ENCODE measurements at places on chromosomes 4 and X.

GRCh38 chr4:55382488-55383003 lies 13.2 kb upstream of the TMEM165 start:
- no peak for DNase-seq

GRCh38 chr4:85769009-85769408 lies 294.1 kb downstream of the ARHGAP24 start:
- DNase-seq, result no peak

DNA sequence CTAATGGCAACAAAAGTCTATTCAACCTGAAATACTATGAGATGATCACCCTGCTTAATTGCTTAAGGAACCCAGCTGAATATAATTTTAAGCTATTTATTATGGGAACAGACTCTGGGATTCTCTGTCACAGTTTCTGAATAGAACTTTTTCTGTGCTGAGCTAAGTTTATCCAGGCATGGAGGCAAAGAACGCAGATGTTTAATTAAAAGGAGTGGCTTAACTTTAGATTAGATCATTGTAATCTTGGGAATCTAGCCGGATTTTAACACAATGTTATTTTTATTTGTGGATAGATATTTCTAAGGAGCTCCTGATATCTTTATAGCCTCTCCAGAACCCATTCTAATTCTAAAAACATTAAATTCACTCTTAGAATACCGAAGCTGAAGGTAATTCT lies 353.4 kb downstream of the STIM2 start:
- no peak for DNase-seq

DNA sequence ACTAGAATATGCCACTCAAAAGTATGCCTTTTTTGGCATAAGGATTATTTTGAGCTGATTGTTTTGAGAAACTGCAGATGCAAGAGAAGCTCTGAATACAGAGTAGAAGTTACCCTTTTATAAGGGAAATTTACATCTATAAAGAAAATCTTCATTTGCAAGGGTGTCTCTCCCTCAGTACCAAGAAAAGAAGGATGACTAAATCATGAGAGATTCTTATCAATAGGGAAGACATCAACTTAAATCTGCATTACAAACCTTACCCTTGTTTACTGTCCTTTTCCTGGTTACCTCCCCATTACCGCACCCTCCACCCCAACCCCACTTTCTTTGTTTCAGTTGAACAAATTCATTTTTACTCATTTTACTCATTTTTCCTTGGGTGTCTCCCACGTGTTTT lies 62.5 kb downstream of the RLIM start:
- DNase-seq, result no peak

- DNase-seq, result no peak
Observed at GRCh38 chr4:141140391-141141200, 7.3 kb upstream of the RNF150 start.

- DNase-seq, result no peak
Observed at GRCh38 chr4:136741468-136741867, 790.8 kb downstream of the PCDH18 start.

- DNase-seq, result no peak
Observed at GRCh38 chr4:24650849-24651640, 66.7 kb upstream of the DHX15 start.

GRCh38 chr4:181078196-181078595 lies 1165.0 kb upstream of the TENM3 start:
- no peak for DNase-seq

DNA sequence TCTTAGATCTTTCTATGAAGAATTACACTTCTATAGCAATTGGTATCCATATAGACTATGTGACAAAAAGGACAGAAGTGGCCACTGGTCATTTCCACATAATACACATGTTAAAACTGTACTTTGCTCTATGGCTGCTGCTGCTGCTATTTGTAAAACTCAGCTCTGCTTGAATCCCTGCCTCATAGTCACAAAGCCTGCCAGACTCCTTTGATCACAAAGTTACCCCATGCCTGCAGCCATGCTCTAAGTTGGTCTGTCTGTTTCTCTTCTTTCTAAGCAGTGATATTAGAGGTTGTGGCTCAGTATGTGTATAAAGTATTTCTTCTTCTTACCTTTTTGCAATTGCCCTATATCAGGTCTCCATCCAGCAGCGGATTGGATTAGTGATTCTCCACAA lies 210.9 kb downstream of the GRID2 start:
- DNase-seq, result no peak

DNA sequence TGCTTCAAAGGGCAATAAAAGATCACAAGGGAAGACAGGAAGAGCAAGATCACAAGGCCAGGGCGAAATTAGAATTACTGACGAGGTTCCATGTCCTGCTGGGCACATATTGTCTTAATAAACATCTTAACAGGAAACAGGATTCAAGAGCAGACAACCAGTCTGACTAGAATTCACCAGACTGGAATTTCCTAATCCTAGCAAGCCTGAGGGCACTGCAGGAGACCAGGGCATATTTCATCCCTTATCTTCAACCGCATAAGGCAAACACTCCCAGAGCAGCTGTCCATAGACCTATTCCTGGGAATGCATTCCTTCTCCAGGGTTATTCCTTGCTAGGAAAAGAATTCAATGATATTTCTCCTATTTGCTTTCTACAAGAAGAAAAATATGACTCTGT lies 12.4 kb upstream of the TDO2 start:
- DNase-seq, result no peak

DNA sequence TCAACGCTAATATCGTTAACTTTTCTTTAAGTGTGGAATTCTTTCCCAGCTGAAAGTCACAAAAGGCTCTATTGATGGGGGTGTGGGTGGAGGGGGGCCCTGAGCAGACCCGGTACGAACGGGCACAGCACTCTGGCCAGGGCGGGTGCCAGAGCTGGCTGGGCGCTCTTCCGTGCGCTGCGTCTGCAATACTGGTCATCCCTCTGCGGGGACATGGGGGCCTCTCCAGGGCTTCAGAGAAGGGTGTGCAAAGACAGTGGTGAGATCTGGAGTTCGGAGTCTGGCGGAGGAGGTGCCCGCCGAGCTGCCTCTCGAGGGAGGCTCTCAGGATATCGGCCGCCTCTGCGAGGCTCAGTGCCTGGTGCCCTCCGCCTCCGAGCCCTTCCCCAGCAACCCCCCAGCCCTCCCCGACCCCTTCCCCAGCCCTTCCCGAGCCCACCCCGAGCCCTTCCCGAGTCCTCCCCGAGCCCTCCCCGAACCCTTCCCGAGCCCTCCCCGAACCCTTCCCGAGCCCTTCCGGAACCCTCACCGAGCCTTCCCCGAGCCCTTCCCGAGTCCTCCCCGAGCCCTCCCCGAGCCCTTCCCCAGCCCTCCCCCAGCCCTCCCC lies 34.3 kb downstream of the FGFRL1 start:
- no peak for DNase-seq

DNA sequence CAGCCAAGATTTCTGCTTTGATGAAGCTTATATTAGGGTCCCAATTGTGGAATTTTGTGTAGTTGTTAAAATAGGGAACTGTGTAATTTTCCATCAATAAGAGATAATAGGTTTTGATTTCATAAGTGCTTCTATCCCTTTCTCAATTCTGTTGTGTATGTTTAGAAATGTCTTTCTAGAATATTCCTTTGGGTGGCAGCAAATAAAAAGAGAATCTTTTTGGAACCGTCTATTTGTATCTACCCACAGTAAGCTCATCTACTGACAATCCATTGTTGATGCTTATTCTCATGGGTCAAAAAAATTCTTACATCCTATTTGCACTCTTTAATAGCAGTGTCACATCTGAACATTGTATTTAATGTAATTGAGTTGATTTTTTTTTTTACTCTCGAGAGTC lies 61.7 kb downstream of the TMA16 start:
- DNase-seq, result no peak

DNA sequence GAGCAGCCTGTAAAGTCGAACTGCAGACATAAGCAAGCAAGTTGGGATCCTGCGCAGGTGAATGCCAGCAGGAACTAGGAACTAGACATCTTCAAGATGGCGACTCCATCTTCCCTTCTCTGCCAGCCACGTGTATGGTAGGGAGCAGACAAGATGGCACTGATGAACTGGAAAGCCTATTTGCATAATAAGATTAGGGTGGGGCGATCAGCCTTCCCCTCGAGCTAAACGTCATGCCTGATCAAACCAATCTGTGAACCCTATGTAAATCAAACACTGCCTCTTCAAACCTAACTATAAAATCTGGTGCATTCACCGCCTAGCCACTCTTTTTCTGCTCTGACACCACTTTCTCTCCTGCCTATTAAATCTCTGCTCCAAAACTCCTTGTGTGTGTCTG lies 28.1 kb upstream of the LGI2 start:
- DNase-seq, result no peak

DNA sequence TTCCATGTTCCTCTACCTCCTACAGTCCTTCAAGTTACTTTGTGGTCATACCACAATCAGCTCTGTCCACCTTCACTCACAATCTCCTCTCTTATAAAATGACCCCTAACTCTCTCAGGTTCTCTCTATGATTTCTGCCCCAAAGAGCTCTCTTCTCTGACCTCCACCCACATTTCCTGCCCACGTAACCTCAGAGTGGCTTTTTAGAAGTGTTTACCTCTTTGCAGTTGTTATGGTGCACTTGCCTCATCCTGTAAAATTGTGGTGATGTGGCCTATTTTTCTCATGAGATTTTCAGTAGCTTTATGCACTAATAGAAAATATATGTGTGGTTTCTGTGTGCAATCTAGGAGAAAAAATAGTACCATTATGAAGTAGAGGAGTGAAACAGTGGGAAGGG lies 215.8 kb downstream of the PACRGL start:
- no peak for DNase-seq

GRCh38 chr4:119151161-119151560 lies 15.5 kb downstream of the MYOZ2 start:
- no peak for DNase-seq

GRCh38 chr4:127771535-127772275 lies 10.4 kb upstream of the HSPA4L start:
- DNase-seq, result no peak

DNA sequence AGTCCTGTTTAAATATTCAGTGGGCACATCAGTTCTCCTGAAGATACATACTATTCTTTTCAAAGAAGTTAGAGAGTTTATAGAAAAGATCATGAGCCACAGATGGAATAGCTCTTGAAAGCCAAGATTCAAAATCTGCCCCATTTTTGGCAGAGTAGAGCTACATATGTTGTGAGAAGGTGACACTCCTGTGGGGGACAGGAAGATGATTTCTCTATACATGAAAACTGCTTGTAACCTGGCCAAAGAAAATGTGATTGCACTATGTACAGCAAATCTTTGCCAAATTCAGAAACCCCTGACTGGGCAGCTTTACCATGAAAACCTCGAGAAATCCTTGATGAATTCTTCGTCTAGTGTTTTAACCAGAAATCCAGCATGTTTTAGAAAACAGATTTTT lies 44.9 kb downstream of the GPM6A start:
- DNase-seq, result no peak

DNA sequence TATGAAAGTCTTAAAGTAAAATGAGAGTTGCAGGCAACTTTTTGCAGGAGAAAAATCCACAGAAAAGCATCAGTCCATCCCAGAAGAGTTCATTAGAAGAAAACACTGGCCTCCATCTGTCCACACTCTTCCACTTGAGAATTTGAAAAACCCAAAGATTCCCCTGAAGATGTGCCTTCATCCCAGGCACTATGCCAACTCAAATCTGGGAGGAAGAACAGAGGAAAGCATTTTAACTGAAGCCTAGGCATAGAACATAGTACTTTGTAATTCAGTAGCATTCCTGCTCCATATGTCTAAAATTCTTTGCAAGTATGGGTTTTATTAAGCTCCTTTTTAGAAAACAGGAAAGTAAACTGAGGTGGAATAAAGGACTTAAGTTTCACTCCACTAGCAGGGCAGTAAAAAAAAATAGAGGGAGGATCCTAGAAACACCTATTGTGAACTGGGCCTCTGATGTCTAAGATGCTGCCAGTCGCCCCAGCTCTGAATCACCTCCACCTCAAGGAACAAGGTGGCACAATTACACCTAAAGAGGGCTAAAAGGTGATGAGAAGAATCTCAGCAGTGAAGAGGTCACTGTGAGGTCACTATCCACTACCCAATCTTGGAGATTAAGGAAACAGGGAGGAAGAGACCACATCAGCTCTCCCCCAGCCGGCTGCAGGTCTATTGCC lies 141.9 kb upstream of the FAM241A start:
- DNase-seq, result no peak

- DNase-seq, result no peak
Observed at GRCh38 chr4:41432881-41433280, 105.1 kb upstream of the LIMCH1 start.

GRCh38 chr4:181976764-181977163 lies 266.4 kb upstream of the TENM3 start:
- no peak for DNase-seq

DNA sequence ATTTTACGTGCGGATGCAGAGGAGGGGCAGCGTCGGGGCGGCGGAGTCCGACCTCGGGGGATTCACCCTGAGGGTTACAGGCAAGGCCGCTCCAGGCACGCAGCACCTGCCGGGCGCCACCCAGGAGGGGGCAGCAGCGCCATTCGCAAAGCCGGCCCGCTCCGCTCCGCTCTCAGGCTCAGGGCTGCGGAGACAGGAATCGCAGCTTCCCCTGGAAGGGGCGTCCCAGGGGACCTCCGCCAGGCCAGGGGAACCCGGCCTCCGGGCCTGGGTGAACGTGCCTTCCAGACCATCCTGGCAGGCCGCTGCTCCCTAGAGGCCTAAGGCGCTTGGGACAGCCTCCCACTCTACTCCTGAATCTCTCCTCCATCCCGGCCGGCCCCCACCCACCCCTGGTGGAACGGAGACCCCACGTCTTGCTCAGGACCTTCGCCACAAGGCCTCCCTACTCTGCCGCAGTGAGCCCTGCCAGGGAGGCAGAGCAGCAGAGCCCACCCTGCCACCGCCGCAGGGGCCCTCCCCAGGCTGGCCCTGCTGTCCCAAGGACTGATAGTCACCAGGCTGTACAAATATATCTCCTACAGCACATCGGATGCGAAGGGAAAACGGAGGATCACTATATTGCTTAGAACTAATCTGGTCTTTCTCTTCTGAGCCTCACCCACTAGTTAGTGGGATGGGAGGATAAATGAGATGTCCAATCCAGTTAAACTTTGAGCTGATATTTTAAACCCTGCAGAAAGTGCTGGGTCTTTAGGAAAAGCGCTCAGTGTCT lies 115.0 kb downstream of the SMIM20 start:
- DNase-seq, result peak; percentile 79

DNA sequence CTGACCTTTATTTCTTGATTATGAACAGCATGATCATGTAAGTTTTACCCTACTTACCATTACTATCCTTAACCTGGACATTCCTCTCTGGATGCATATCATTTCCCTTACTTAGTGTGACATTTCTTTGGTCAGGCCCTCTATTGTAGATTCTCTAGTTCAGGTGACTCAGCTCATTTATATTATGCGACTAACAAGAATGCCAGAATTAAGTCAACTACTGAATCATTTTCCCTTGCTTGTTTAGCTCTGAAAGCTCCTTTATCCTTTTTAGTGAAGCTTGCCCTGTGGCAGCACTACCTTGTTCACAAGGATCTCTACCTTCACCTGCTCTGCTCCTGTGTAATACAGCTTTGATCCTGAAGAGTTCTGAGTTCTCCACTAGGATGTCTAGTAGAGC lies 15.1 kb upstream of the UGT2B17 start:
- DNase-seq, result no peak

DNA sequence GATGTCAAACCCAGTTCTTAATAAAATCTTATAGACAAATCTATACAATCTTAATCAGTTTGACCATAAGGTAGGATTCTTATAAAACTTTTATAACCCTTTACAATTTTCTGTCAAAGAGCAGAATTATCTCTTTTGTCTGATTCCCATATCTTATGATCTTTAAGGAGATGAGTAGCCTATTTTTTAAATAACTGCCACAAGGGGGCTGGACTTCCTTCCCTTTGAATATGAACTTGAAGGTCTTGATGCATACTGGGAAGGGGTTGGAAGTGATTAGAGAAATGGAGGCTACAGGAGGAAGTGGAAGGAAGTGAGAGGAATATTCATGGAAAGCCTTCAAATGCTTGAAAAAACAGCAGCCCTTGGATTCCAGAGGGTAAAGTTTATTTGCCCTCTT lies 111.1 kb downstream of the APOOL start:
- no peak for DNase-seq

Data from activated naive CD4-positive, alpha-beta T cell treated with Interleukin-2 at 50 U/mL for 16 hours (primary cell).